ENCODE measurements at places on chromosomes 13 and 19. TPM values are rescaled to one million over a fixed set of nuclear protein-coding genes. Genes with fewer than 3 reads are reported as not detected.

Gene KDELR1
- total RNA-seq: 177 TPM

Gene ZNF610
- total RNA-seq: 4.9 TPM

Gene IL17D
- total RNA-seq: 10.6 TPM

Gene KDM4B
- 38.0 TPM for total RNA-seq

GRCh38 chr19:38769635-38770211 is 3.6 kb downstream of the LGALS7 start:
- DNase-seq: peak; percentile 9

DNA sequence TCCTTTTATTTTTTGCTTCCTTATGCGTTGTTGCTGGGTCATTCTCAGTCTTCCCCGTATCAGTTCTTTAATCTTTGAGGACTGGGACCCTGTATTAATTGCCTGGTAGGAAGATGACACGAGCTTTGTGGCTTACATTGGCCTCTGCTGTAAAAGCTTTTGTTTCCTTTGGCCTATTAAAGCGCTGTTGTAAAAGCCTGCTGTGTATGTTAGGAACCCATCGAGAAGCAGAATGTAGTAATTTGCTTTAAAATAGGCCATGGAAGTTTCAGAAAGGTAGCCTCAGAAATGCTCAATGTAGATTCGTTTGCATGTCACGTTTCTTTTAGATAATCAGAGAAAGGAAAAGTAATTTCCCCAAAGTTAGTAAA is 257.5 kb upstream of the STARD13 start:
- no peak for DNase-seq

DNA sequence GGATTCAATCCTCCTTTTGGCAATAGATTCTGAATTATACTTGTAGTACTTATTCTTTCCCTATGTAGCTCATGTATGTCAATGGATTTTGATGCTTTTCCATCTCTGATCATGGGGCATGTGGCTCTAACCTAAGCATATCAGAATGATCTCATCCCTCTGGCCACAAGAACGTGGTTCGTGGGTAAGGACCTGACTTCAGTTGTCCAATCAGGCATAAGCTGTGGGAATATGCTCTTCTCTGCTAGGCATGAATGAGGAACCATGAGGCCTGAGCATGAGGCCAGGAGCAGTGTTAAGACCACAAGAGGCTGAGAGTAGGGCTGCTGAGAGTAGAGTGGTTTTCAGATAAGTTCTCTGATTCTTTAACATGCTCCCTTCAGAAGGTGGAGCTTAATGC is 292.4 kb upstream of the TSHZ3 start:
- no peak for DNase-seq

- DNase-seq: no peak
Observed at GRCh38 chr19:35216016-35216832, 12.3 kb downstream of the FAM187B start.

- DNase-seq: no peak
Observed at GRCh38 chr19:44634785-44635184, 8.9 kb upstream of the PVR start.
